Activated CD4-positive, alpha-beta T cell treated with anti-CD3 and anti-CD28 coated beads, Interleukin-2, Interleukin-6, amounts not matched to agents 100 ng/mL and 50 ng/mL, durations not matched to agents 16 hours and 8 hours (primary cell): ENCODE measurements at places on chromosomes 5 and 9.
A peak's percentile ranks its signal among the peaks of the same experiment; 100 is the strongest.

- DNase-seq = peak; percentile 48
These were observed at the start of gene NCS1 for GRCh38 chr9:130172161-130172857. Gene NCS1, plus strand, starts transcription at chr9:130172404. Its CDS starts 260 bp downstream, at chr9:130172664.

DNA sequence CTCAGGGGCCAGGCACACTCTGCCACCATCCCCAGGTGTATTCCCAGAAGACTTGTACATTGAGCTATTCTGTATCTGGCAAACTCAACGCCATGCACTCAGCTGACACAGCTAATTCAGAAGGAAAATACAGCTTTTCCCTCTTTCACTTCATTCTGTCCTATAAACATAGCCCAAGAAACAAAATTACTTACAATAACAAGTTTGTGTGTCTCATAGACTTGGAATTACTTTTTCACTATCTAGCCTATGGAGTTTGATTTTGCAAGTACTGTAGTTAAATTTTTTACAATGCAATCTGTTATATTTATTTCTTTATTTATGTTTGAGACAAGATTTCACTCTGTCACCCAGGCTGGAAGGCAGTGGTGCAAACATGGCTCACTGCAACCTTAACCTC lies 125.1 kb upstream of the KLF9 start:
- no peak for DNase-seq

GRCh38 chr9:21796768-21797167 lies 5.7 kb upstream of the MTAP start:
- no peak for DNase-seq

- no peak for DNase-seq
These were observed 812.1 kb downstream of the EFNA5 start for GRCh38 chr5:106858616-106859015.

GRCh38 chr5:1420211-1421195 lies 24.7 kb downstream of the SLC6A3 start:
- DNase-seq = no peak

GRCh38 chr9:95580812-95581761 lies 64.3 kb upstream of the PTCH1 start:
- no peak for DNase-seq

DNA sequence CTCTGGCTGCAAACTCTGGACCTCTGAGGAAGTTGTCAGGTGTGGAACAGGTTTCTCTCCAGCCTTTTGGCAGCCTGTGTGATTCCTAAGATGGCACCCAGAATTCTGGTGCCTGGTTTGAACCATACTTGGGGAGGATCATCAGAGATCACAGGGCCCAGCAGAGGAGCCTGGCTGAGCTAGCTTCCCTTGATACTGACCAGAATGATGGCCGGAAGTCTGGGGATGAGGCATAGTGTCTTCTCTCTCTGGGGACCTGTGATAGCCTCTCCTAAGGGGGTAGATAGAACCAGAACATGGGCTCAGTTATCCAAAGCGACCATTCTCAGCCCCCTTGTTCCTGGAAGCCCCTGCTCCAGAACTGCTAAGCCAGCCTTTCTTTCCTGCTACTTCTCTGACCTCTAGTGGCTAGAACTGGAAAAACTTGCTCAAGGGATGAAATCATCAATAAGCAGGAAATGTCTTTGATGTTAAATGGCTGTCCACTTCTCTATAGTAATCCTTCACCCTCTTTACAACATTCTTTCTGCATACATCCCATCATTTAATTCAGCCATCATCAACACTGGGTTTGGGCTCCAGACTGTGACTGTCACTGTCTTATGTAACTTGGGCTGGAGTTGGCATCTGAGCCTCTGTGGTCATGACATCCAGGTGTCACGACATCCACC lies 55.1 kb downstream of the C9orf152 start:
- DNase-seq = peak; percentile 68

- no peak for DNase-seq
These were observed 791.2 kb downstream of the MAT2B start for GRCh38 chr5:164296603-164297080.

DNA sequence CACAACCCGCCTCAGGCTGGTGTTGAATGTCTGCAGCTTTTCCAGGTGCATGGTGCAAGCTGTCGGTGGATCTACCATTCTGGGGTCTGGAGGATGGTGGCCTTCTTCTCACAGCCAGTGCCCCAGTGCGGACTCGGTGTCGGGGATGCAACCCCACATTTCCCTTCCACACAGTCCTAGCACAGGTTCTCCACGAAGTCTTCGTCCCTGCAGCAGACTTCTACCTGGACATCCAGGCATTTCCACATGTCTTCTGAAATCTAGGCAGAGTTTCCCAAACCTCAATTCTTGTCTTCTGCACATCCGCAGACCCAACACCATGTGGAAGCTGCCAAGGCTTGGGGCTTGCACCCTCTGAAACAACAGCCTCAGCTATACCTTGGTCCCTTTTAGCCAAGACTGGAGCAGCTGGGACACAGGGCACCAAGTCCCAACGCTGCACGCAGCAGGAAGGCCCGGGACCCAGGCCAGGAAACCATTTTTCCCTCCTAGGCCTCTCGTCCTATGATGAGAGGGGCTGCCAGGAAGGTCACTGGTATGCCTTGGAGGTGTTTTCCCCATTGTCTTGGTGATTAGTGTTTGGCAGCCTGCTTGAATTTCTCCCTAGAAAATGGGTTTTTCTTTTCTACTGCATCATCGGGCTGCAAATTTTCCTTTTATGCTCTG lies 18.2 kb downstream of the PSIP1 start:
- no peak for DNase-seq
